Stimulated activated CD4-positive, alpha-beta T cell treated with anti-CD3 and anti-CD28 coated beads, Interleukin-1b, Interleukin-23, amount 100 ng/mL, for 4 hours (primary cell): ENCODE measurements at places on chromosomes 4 and X.

DNA sequence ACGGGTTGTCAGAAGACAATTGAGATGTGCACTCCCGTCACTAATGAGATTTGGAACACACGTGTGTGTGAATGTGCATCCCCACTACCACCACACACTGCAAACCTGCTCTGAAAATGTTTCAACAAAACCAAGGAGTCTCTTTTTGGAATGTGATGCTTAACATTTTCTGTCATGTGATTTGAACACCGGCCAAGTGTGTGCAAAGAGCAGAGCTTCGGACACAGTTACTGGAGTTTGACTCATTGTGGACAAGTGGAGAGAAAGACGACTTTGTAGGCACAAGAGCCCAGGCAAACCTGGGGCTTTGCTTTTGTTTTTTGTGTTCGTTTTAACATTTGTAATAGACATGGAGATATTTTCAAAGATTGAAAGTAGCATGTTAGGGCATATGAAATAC lies 49.2 kb downstream of the CCKAR start:
- DNase-seq = no peak

DNA sequence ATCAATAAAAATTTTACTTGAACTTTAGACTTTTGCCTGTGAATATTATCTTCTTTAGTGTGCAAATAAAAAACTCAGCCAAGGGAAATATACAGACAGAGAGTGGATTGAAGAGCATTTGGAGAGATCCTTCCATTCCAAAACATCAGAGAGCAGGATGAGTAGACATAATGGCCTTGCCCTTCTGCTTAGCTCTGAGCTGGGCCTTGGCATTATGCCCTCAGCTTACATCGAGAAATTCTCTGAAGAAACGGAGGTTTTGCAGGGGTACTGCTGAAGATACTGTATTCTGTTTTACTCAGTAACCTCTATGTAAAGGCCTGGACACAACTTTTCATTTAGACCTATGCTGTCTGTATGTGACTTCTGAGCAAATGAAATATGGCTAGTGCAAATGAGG lies 317.4 kb downstream of the STIM2 start:
- DNase-seq = no peak

- no peak for DNase-seq
Observed at GRCh38 chrX:12617241-12617640, 174.0 kb upstream of the PRPS2 start.

DNA sequence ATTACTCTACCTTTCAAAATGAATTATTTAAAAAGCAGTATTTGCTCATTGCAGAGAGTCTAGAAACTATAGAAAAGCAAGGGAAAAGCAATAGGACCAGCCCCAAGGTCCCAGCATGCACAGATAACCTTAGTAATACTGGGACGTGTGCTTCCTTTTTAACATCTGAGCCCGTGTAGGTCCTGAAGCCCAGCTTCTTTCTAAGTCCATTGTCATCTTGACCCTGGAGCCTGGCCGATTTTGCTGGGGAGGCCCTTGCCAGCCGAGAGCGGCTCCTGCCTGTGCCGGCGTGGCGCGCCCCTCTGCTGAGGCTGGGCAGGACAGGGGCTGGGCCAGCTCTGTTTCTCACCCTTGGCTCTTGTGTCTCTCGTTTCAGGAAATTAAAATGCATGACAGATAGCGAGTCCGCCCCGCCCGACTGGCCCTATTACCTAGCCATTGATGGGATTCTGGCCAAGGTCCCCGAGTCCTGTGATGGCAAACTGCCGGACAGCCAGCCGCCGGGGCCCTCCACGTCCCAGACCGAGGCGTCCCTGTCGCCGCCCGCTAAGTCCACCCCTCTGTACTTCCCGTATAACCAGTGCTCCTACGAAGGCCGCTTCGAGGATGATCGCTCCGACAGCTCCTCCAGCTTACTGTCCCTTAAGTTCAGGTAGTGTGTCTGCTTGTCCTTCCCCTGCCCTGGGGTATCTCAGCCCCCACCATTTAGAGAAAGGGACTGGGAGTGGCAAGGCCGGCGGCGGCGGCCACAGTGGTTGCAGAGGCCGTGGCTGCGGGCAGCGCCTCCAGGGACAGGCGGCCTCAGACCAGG lies 4.1 kb downstream of the MSANTD1 start:
- DNase-seq = no peak

- DNase-seq = no peak
Observed at GRCh38 chr4:24137671-24138601, 248.1 kb upstream of the PPARGC1A start.

GRCh38 chr4:77194989-77195388 lies 38.0 kb downstream of the CCNG2 start:
- DNase-seq = no peak

GRCh38 chr4:40211224-40212185 lies 14.7 kb downstream of the RHOH start:
- no peak for DNase-seq

DNA sequence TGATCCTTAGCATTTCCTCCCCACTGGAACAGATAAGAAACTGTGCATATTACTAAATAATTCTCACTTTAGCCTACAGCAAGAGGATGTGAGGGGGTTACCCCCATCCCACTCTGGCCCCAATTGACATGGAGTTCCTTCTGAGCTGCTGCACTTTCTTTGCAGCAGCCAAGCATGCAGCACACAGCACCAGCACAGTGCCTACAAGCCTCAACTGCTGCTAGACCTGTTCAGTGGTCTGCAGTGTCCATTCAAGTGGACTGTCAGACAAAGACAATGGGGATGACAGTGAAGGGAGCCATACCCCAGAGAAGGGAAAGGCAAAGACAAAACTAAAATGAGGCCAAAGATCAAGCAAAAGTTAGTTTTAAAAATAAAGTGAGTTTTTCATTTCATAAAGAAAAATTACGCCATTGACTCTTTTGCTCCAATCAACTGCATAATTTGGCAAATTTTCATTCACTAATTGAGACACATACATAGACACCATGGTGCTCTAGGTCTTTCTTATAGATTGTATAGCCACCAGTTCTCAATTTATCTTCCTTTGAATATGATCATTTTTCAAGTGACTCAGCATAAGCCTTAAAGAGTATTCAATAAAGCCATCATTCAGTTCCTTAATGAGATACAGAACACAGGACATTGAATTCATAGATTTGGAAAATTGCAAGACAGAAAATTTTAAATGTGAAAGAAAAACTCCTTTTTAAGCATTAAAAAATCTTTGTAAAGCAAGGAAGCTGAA lies 410.6 kb downstream of the HNRNPD start:
- DNase-seq = no peak

- no peak for DNase-seq
Observed at GRCh38 chrX:25130619-25131018, 114.9 kb upstream of the ARX start.

GRCh38 chrX:54810532-54810931 lies 3.0 kb downstream of the MAGED2 start:
- DNase-seq = no peak

DNA sequence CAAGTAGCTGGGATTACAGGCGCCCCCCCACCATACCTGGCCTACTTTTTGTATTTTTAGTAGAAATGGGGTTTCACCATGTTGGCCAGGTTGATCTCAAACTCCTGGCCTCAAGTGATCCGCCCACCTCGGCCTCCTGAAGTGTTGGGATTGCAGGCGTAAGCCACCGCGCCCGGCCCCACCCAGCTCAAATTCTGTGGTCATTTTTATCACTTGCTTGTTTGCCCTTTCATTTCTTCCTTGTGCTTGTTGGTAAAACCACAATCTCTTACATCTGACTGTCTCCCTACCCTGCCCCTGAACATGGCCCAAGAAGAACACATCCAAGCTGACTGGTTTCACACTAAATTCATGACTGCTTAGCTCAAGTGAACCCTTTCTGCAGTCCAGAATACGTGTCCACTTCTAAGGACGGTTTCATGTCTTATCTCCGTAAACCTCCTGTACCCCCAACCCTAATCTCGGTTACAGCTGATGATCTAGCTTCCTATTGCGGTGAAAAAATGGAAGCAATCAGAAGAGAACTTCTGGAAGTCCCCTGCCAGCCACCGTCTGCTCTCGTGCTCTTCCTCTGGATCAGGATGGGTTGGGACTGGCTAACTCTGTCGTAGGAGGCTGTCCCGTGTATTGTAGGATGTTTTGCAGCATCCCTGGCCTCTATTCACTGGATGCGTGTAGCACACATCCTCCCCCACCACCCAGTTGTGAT lies 5.4 kb upstream of the RS1 start:
- DNase-seq = no peak

GRCh38 chr4:7792616-7793015 lies 147.0 kb downstream of the AFAP1 start:
- DNase-seq = no peak

- no peak for DNase-seq
Observed at GRCh38 chrX:2705046-2705832, 14.1 kb downstream of the CD99 start.

- no peak for DNase-seq
Observed at GRCh38 chr4:74262522-74262921, 45.7 kb upstream of the EPGN start.

GRCh38 chr4:142497606-142498005 lies 348.5 kb downstream of the INPP4B start:
- DNase-seq = no peak

DNA sequence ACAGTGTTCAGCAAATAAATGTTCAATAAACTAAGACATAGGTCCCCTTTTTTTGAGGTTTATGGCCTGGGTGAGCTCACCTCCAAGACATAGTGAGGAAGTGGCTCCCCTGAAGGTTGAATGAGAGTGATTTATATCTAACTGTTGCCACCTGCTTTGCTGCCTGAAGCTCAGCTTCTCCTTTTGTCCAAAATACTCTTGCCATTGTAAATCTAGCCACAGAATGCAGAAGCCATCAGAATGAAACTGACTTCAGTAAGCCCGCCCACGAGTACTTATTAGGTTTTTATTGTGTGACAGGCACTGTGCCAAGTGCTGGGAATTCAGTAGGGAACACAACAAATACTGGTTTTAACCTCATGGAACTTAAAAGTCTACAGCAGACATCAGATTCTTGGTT lies 18.0 kb downstream of the SPINK2 start:
- DNase-seq = no peak

DNA sequence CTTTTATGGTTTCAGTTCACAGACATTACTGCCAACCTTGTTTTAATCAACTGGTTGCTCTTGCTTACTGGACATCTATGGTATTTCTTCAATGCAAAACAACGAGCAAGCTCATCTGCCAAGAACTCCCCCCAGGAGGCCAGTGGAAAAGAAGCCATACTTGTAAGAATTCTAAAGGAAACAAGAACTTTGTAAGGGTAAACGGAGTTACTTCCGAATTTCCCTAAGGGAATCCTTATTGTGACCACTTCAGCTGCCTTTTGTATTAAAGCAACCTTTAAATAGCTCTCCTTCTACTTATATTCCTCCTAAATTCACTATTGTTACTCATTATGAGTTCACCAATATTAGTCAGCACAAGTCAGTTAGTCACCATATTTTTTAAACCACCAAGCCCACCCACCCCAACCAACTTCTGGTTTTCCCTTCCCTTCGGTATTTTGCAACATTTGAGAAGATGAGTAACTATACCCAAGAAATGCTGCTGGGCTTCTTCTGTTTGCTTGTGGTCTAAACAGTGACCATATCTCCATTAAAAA lies 602.8 kb upstream of the DIPK2B start:
- DNase-seq = no peak

GRCh38 chr4:189809839-189810238 lies 130.8 kb upstream of the FRG1 start:
- no peak for DNase-seq

DNA sequence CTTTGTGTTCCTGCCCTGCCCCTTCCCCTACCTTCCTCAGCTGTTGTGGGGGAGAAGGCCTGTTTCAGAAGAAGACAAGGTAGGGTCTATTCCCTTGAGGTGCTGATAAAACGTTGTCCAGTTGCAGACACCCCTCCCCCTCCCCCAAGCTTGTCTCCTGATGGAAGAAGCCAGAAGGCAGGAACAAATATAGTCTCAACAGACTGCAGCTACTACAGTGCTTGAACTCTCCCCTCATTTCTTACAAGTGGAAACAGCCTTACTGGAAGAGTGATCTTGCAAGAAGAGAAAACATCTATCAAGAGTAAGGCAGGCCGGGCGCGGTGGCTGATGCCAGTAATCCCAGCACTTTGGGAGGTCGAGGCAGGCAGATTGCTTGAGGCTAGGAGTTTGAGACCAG lies 11.0 kb upstream of the MAP7D3 start:
- DNase-seq = no peak

- DNase-seq = no peak
Observed at GRCh38 chr4:80322716-80323115, 12.8 kb upstream of the CFAP299 start.

GRCh38 chr4:160709546-160709945 lies 1454.3 kb downstream of the FSTL5 start:
- no peak for DNase-seq

- DNase-seq = no peak
Observed at GRCh38 chr4:159977907-159978617, 875.2 kb downstream of the RAPGEF2 start.

DNA sequence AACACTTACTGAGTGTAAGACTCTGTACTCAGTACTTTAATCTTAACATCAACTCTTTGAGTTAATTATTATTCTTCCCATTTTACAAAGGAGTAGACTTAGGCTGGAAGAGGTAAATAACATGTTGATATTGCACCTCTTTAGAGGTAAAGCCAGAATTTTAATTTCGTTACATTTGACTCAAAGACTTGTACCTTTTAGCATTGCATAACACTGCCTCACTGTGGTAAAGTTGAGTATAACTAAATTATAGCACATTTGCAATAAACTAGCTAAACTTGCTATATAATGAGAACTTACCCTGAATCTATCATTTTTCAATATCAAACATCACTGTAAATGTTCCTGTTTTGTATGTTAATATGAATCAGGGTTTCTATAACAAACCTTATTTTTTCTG lies 218.5 kb downstream of the PRR32 start:
- DNase-seq = no peak

DNA sequence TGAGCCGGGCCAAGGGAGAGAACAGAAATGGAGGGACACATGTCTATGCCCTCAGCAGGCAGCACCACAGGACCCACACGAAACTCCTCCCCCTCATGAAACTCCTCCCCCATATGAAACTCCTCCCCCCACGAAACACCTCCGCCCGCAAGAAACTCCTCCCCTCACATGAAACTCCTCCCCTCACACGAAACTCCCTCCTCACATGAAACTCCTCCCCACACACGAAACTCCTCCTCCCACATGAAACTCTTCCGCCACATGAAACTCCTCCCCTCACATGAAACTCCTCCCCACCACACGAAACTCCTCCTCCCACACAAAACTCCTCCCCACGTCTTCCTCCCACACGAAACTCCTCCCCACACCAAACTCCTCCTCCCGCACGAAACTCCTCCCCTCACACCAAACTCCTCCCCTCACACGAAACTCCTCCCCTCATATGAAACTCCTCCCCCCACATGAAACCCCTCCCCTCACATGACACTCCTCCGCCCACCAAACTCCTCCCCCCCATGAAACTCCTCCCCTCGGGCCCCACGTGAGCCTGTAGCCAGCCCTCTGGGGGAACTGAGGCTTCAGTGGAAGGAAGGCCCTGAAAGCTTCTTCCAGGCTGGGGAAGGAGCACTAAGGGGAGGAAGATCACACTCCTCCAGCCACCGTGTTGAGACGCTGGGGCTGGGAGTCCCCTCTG lies 15.2 kb downstream of the ADRA2C start:
- no peak for DNase-seq
